PC-9 (cell line): ENCODE measurements at places on chromosomes 4 and X. TPM values are rescaled to one million over a fixed set of nuclear protein-coding genes. Genes with fewer than 3 reads are reported as not detected.

The FGB gene
- total RNA-seq = not detected in 2 replicates

- H3K4me1 ChIP-seq = no peaks in the 10 kb centered on the region
- H3K27me3 ChIP-seq = no peaks in the 10 kb centered on the region
- no peak overlapping the region for H3K4me3 ChIP-seq
- H3K36me3 ChIP-seq = no peaks in the 10 kb centered on the region
Observed at GRCh38 chrX:20181598-20182329, 40.1 kb upstream of the EIF1AX start.

DNA sequence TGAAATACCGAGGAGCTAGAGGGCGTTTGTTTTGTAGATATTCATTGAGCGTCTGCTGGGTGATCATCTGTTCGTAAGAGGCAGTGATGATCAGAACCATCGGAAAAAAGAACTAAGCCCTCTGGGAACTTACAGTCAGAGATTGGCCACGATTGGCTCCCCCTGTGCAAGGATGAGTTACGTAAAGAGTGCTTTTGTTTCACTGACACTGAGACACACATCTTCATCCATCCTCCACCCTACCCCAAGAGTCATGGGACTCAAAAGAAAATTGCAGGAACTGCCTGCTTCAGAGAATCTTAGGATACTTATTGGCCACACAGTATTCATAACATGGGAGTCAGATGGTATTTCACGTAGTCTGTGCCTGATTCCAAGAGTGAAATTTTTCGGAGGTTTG lies 62.1 kb downstream of the GEMIN8 start:
- H3K27ac ChIP-seq = no peak overlapping the region
- H3K4me1 ChIP-seq = no peaks in the 10 kb centered on the region
- H3K4me3 ChIP-seq = no peak overlapping the region
- DNase-seq = no peak

The MCUB gene
- total RNA-seq = 15.4 and 17.0 TPM in 2 replicates

The NDST3 gene
- total RNA-seq = 0.15 TPM in 1 of 2 replicates, not detected in the other

DNA sequence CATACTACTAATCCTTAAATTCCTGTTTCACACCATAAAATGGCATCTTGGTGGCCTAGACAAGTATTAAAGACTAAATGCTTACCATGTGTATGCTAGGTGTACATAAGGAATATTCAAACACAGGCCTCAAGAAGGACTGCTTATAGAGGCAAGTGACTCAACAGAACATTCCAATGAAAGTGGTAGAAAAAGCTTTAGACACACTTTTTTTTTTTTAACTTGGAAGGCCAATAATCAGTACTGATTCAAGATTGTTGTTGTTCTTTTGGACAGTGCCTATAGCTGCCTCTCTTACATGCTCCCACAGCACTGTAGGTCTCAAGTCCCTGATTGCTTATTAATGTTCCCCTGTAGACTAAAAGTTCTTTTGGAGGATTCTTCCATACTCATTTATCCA lies 77.6 kb downstream of the FBXL5 start:
- DNase-seq = no peak
- no peak overlapping the region for H3K4me3 ChIP-seq
- no peaks in the 10 kb centered on the region for H3K36me3 ChIP-seq
- no peaks in the 10 kb centered on the region for H3K27me3 ChIP-seq
- H3K27ac ChIP-seq = no peak overlapping the region

The ETDB gene
- not detected in 2 replicates for total RNA-seq

DNA sequence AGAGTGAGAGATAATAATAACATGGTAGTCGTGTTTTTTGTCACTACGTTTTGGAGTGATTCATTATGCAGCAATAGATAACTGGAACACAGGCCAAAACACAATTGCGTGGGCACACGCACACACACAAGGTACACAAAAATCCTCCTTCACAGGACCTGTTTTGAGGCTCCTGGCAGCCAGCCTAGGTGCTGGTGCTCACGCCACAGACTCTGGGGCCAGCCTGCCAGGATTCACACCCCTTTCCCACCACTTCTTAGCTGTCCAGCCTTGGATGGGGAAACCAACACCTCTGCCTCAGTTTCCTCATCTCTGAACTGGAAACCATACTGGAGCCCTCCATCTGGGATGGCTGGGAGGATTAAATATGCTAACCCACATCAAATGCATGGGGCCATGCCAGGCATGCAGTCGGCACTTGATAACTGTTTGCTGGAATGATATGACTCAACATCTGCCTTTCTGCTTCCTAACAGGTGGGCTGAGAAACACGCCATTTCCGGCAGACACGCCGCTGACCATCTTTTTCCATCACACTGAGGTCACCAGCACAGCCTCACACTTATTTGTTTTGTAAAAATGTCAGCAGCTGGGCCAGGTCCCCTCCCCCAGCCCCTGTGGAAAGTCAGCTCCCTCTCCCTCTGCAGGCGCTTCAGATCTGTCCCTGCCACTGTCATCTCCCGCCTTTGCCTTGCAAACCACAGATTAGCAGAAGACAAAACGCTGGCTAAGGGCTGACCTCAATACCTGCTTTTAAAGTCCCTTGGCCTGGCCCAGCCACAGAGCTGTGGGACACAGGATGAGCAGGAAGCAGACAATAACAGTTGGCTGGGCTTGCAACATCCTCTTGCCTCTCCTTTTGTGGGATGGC lies 237.5 kb downstream of the BCOR start:
- no peak overlapping the region for H3K27ac ChIP-seq
- H3K4me3 ChIP-seq = no peak overlapping the region
- no peaks in the 10 kb centered on the region for H3K27me3 ChIP-seq

The AFF2 gene
- total RNA-seq = not detected in 2 replicates

The LNX1 gene
- 3.3 and 3.4 TPM in 2 replicates for total RNA-seq

GRCh38 chr4:6660430-6660829 lies 19.9 kb downstream of the MRFAP1 start:
- no peaks in the 10 kb centered on the region for H3K36me3 ChIP-seq
- H3K4me1 ChIP-seq = no peaks in the 10 kb centered on the region; the same call in 1 of the 2 replicates
- H3K27me3 ChIP-seq = no peaks in the 10 kb centered on the region
- no peak overlapping the region for H3K27ac ChIP-seq
- no peak overlapping the region for H3K4me3 ChIP-seq

- no peak for DNase-seq
- no peaks in the 10 kb centered on the region for H3K4me1 ChIP-seq
- no peak overlapping the region for H3K4me3 ChIP-seq
- H3K27me3 ChIP-seq = no peaks in the 10 kb centered on the region; the same call in 1 of the 2 replicates
Observed at GRCh38 chr4:189498457-189498856, 442.2 kb upstream of the FRG1 start.

The TMEM156 gene
- total RNA-seq = 20.1 and 29.3 TPM in 2 replicates

DNA sequence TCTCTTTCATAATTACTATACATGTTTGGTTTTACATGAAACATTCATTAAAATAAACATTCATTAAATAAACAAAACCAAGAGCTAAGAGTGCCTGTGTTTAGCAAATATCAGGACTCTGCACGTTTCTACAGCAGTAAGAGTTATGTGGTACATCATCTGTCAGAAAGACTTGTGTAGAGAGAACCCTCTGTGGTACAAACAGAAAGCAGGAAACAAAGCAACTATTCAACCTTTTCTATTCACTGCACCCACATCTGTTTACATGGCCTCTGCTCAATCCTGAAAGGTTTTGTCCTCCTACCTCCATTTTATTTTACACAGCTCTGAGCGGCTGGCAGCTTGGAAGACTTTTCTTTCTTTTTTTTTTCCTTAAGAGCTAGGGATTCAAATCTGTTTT lies 90.7 kb upstream of the PCDH18 start:
- DNase-seq = no peak
- no peak overlapping the region for H3K27ac ChIP-seq
- H3K36me3 ChIP-seq = no peaks in the 10 kb centered on the region
- no peaks in the 10 kb centered on the region for H3K27me3 ChIP-seq

GRCh38 chr4:138103597-138104283 lies 138.4 kb downstream of the SLC7A11 start:
- H3K4me3 ChIP-seq = no peak overlapping the region
- no peaks in the 10 kb centered on the region for H3K36me3 ChIP-seq
- H3K27me3 ChIP-seq = no peaks in the 10 kb centered on the region
- H3K4me1 ChIP-seq = no peaks in the 10 kb centered on the region

DNA sequence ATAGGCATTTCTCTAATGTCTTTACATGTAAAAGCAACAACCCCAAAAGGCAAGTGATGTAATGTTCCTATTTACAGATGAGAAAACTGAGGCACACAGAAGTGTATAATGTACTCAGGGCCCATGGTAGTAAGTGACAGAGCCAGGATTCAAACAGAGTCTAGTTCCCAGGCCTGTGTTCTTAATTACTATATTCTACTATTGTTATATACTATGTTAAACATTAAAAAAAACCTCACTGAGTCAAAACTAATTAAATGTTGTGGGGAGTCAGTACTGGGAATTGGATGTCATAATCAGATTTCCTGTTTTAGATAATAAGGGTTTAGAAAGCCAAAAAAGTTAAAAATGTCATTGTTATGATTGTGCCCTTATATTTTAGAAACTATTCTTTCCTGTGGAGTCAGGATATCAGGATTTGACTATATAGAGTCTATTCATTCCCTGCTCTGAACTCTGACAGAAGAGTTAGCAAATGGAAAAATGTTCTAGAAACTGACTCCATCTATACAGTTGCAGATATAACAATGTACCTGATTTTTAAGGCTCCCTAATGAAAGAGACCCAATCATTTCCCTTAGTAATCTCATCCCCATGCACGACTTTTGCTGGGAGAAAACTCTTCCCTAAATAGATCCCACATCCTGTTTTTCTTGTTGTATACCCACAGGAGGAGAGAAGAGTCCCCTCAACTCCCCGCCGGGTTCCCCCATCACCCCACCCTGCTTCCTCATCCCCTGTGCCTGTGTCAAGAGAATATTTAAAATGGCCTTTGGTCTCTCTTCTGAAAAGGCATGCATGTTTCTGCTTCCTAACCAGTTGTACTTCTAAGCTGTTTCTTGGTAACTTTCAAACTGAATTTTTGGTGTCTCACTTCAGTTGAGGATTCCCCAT lies 69.7 kb downstream of the REELD1 start:
- no peaks in the 10 kb centered on the region for H3K27me3 ChIP-seq
- no peaks in the 10 kb centered on the region for H3K4me1 ChIP-seq
- H3K27ac ChIP-seq = no peak overlapping the region
- H3K4me3 ChIP-seq = no peak overlapping the region
- H3K36me3 ChIP-seq = no peaks in the 10 kb centered on the region

DNA sequence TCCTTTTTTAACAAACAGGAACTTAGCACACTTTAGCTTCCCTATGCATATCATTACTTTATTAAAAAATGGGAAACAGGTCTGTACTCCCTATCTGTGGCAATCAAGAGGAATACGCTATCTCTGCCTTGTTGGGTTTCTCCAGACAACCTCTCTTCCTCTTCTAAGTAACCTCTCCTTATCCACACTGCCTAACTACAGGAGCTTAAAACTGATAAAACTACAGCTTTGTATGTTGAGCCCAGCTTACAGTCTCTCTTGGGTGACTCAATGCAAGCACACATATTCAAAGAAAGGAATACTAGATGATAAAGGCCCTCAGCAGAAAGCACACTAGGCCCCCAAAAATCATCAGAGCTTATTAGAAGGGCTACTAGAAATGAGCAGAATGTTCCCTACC lies 8.9 kb downstream of the NUP62CL start:
- no peak overlapping the region for H3K4me3 ChIP-seq
- no peak for DNase-seq
- no peaks in the 10 kb centered on the region for H3K27me3 ChIP-seq
- H3K27ac ChIP-seq = no peak overlapping the region

DNA sequence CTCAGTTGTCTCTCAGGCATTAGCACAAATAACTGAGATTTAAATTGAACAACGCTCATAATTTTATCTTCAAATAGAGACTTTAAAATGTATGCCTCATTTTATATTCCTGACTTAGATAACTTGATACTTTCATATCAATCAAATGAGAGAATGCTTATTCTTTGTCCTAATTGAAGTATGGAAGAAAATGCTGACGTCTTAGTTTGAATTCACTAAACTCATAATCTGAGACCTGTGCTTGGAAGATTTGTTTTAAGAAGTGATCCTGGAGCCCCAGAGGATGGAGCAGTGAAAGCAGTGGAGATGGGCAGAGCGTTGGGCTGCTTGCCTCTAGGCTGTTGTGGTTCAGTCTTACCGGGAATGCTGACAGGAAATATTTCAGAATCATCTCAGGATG lies 76.1 kb downstream of the ZNF518B start:
- H3K4me1 ChIP-seq = no peaks in the 10 kb centered on the region
- H3K27ac ChIP-seq = no peak overlapping the region
- no peak overlapping the region for H3K4me3 ChIP-seq
- H3K27me3 ChIP-seq = no peaks in the 10 kb centered on the region

The CXCL11 gene
- total RNA-seq = not detected in 2 replicates

DNA sequence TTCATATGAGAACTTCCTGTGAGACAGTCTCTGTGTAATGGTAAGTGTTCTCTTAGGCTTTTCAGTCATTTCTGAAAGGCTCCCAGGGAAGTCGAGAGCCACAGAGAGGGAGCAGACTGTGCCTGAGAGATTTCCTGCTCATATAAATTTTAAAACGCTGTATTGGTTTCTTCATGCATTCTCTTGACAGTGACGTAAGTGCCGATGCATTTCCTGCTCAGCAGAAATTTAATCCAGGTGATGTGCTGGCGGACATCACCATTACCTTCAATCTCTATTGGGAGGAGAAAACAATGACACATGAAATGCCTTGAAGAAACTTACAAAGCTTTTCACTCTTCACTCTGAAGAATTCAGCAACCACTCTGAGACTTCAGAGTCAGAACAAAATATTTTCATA lies 383.6 kb downstream of the BMPR1B start:
- no peak overlapping the region for H3K4me3 ChIP-seq
- H3K27ac ChIP-seq = no peak overlapping the region
- no peaks in the 10 kb centered on the region for H3K27me3 ChIP-seq

DNA sequence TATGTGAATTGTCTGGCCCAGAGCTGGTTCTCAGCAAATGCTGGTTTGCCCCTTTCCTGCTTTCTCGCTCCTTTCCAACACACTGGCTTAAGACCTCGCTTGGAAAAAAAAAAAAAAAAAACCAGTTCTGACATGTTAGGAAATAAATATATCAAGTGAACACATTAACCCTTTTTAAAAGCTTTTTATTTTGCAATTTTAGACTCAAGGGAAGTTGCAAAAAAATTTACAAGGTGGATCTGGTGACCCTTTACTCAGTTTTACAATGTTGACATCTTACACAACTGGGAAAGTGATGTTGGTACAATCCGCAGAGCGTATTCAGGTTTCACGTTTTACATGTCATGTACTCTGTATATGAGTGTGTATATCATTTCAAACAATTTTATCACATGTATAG lies 100.1 kb downstream of the RTL5 start:
- no peak overlapping the region for H3K27ac ChIP-seq
- H3K4me3 ChIP-seq = no peak overlapping the region
- no peaks in the 10 kb centered on the region for H3K27me3 ChIP-seq

GRCh38 chr4:35760807-35761206 lies 483.5 kb downstream of the ARAP2 start:
- H3K4me3 ChIP-seq = no peak overlapping the region
- no peaks in the 10 kb centered on the region for H3K36me3 ChIP-seq
- H3K27me3 ChIP-seq = no peaks in the 10 kb centered on the region
- DNase-seq = no peak
- H3K4me1 ChIP-seq = no peaks in the 10 kb centered on the region

DNA sequence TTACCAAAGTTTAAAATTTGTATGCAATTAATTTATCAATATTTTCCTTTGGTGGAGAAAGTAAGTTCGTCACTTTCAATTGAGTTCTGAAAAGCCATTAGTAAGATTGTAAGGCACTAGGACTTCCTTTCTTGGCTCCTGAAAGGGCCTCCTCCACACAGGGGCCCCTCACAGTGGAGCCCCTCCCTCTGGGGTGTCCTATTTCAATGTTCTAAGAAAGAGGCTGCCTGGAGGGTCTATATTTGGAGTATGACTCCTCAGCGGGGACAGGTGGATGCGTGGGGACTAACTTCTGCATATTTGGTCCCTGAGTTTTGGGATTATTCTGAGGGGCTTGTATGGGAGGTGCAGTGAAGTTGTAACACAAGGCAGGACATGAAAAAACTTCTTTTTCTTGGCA lies 1.6 kb upstream of the ARMCX4 start:
- H3K27ac ChIP-seq = no peak overlapping the region
- H3K27me3 ChIP-seq = no peaks in the 10 kb centered on the region
- H3K4me1 ChIP-seq = no peaks in the 10 kb centered on the region
- no peaks in the 10 kb centered on the region for H3K36me3 ChIP-seq
- DNase-seq = no peak
- no peak overlapping the region for H3K4me3 ChIP-seq
